ENCODE measurements at places on chromosomes 1 and 21.

GRCh38 chr1:35532497-35533223, 24.5 kb downstream of the KIAA0319L start:
- no peak for DNase-seq

DNA sequence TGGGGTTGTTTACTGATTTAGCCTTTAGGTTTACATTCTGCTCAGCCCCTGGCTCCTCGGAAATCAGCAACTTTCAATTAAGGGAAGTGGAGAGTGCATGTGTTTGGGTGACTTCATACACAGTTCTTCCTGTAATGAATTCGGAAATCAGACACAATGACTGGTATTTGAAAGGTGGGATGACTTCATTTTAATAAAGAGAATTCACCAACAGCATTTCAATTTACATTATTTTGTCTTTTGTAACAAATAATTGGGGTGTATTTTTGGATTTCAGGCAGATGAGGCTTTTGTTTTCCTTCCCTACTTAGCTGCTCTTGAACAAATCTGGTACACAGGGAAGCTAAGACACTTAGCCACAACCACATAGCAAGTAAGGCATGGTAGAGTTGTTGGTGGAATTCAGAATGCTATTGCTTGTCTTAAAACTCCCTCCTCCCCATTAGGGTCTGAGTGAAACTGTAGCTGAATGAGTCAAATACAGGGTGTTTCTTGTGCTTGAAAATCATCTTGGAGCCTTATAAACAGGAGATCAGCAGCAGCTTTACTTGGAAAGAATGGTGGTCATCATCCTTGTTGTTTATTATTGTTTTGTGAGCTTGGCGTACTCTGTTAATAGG, 917 bp downstream of the STX12 start:
- peak; percentile 36 for DNase-seq

GRCh38 chr1:43056981-43057391, 98.3 kb upstream of the SLC2A1 start:
- DNase-seq, result no peak

DNA sequence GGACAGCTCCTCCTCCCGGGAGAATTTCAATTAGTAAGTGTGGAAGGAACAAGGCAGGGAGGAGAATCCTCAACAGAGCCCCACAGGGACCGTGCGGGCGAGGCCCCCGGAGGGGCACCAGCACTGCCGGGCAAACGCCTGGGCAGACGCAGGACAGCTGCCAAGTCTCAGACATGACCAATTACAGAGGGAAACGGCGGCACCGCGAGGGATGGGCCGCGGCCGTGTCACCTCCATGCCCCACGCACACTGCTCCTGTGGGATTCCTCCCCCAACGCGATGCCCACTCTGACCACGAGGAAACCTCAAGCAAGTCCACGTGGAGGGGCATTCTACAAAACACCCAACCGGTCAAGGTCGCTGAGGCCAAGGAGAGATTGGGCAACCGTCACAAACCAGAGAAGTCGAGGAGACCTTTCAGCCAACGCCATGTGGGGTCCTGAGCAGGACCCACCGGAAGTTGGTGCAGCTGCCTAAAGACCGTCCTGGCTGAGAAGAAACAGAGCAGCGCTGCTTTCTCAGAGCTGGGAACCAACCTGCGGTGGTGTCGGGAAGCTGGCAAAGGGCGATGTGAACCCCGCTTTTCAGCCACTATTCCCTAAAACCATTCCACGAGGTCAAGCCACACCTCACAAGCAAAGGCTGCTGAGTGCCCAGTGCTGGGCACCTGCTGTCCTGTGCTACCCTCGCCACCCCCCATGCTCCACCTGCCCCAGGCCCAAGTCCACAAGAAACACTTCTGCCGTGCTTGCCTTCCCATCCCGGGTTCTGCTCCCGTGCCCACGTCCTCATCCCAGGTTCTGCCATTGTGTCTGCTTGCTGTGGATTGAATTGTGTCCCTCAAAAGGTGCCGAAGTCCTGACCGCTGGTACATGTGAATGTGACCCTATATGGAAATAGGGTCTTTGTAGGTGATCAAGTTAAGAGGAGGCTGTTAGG, 1.4 kb upstream of the KRTAP10-4 start:
- no peak for DNase-seq

DNA sequence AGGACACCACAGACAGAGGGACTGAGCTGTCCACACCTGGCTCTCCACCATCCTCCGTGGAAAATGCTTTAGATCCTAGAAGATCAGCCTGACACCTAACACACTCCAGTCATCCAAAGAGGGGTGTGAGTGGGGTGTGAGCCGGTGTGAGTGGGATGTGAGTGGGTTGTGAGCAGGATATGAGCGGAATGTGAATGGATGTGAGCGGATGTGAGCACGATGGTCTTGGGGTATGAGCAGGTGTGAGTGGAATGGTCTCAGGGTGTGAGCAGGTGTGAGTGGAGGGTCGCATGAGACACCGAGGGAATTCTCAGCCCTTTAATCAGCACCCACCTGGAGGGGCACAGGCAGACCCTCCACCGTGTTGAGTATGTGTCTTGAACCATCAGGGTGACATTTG, 851 bp downstream of the TCP10L start:
- DNase-seq, result no peak

- DNase-seq, result no peak
Measured at GRCh38 chr1:16184557-16185303, 27.7 kb downstream of the ARHGEF19 start.

GRCh38 chr1:14143777-14144176, 443.8 kb downstream of the PRDM2 start:
- no peak for DNase-seq

DNA sequence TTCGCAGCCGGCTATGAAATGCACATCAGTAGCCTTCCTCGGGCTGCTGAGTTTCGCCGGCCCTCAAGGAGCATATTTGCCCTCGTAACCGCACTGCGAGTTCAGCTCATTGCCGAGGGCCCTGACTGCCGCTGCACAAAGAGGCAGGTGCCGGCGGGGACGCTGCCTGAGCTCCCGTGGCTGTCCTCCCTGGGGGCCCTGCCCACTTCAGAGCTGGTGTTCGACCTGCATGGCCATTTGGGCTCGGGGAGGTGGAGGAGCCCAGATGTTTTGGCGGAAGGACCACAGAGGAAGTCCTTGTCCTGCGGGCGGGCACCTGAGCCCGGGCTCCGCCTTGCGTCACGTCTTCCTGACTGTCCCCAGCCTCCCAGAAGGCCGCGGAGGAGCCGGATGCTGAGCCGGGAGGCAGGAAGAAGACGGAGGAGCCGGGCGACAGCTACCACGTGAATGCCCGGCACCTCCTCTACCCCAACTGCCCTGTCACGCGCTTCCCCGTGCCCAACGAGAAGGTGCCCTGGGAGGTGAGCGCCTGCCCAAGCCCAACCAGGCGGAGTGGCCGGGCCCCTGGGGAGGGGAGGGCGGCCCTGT, 29.9 kb upstream of the LRRC3 start:
- DNase-seq, result no peak

All from fibroblast of lung (primary cell).